ENCODE measurements at places on chromosomes 6 and 20. TPM values are rescaled to one million over a fixed set of nuclear protein-coding genes. Genes with fewer than 3 reads are reported as not detected.

DNA sequence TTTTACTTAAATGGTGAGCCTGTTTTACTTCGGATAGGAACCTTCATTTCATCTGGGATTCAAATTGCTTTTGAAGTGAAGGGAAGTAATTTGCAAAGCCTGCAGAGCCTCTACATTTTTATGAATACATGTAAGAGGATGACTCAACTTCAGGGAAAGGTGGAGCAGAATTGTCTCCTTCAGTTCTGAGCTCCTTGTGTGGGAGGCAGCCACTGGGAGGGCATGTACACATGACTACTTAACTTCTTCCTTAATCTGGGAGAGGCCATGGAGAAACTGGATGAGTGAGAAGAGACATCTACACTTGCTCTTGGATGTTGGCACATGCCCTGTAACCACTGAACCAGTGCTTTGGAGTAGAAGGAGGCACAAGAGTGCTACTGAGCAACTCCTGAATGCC, 145.1 kb upstream of the NRSN1 start:
- no peak for DNase-seq

DNA sequence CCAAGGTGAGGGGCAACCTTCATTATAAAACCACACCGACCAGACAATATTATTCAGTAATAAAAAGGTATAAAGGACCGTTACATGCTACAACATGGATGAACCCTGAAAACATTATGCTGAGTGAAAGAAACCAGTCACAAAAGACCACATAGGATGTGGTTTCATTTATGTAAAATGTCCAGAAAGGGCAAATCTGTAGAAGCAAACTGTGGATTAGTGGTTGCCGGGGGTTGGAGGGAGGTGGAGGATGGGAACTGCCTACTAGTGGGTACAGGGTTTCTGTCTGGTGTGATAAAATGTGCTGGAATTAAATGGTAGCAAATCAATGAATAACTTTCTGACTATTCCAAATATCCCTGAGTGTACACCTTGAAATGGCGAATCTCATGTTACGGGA, 10.2 kb upstream of the PRND start:
- no peak for DNase-seq

DNA sequence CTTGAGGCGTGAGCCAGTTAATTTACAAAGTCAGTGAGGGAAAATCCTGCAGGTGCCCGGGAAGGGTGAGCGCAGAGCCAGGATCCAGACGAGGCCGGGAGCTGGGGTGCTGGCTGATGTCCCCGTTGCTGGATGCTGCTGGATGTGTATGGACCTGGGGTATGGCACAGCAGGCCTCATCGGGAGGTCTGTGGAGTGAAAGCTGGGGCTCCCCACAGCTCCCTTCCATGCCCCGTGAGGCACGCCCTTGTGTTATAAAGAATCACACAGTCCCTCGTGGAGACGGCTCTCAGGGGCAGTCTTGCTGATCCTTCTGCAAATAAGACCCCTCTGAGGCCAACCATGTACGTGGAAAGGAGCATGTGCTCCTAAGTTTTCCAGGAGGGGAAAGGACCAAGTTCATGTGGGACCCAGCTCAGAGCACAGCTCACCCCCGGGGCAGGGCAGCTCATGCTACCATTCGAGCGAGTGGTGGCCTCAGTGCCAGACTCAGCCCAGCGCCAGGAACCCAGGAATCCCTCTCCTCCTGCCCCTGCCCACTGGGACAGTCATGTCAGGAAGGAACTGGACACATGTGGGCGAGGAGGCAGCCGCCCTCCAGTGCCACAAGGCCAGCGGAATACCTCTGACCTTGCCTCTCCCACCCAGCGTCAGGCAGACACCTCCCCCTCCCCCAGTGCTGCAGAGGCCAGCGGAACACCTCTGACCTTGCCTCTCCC, 97.5 kb downstream of the CDH4 start:
- DNase-seq, result no peak

The TGIF2 gene
- 9.3 TPM for total RNA-seq

DNA sequence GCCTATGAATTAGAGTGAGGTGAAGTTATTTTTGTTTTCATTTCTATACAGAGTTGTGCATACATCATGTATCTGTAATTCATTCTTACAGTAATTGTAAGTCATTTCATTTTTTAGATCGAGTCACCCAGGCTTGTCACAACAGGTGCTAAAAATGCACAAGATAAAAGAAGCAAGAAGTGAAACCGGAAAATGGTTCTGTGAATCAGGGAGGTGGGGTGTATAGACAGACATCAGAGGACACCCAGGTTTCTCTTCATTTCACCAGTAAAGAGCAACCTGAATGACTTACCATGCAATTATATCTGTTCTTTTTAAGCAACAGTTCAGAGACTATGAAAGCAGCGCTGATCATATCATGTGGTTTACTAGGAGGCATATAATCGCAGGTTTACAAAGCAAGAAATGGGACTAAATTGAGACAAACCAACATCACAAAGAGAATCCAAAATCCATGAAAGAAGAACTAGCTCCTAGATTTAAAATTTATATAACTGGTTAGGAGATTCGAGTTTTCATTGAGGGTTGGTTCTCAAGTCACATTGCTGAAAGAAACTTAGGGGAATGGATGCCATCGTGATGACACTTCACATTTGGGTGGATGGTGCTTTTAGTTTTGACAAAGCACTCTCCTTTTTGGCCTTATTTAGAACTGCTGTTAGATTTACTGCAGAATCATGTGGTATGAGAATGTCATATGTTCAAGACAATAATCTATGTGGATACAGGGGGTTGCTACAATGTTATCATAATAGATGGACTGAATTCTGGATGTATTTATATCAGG, 27.9 kb upstream of the TBC1D7 start:
- no peak for DNase-seq

The GUCA1A gene
- total RNA-seq, result not detected

DNA sequence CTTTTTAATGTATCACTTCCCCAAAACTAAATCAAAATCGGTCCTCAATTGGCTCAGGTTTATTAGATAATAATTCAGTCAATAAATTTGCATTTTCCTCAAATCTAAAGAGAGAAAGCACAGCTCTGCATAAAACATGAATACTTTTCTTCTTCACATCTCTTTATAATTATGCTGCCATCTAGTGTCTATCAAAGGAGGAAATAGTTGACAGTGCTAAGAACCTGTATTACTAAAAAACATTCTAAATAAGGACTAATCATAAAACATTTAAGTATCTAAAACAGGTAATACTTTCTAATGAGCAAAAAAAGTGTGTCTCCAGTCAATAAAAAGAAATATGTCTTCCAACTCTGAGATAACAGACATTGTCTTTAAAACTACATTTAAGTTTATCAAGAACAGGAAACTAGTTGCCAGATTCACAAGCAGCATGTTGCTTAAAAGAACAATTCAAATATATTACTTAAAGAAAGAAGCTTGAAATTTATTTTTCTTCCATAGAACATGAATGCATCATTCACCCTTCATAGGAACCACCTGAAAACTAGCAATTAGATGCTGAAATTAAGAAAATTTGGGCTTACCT, 56.5 kb upstream of the DST start:
- DNase-seq, result no peak

- peak; percentile 93 for DNase-seq
Measured at GRCh38 chr20:297098-297924, at the start of gene ZCCHC3. Gene ZCCHC3 (plus strand): TSS chr20:297570. CDS start chr20:297587, 17 bp downstream.

GRCh38 chr20:400454-401275, 7.4 kb upstream of the RBCK1 start:
- DNase-seq, result no peak

The SIGLEC1 gene
- total RNA-seq, result 8.8 TPM

The ZC3H12D gene
- total RNA-seq, result 2.2 TPM

The ARG1 gene
- total RNA-seq, result not detected

The CCN6 gene
- total RNA-seq, result not detected

GRCh38 chr20:21520702-21521595, 7.1 kb upstream of the NKX2-2 start:
- no peak for DNase-seq

DNA sequence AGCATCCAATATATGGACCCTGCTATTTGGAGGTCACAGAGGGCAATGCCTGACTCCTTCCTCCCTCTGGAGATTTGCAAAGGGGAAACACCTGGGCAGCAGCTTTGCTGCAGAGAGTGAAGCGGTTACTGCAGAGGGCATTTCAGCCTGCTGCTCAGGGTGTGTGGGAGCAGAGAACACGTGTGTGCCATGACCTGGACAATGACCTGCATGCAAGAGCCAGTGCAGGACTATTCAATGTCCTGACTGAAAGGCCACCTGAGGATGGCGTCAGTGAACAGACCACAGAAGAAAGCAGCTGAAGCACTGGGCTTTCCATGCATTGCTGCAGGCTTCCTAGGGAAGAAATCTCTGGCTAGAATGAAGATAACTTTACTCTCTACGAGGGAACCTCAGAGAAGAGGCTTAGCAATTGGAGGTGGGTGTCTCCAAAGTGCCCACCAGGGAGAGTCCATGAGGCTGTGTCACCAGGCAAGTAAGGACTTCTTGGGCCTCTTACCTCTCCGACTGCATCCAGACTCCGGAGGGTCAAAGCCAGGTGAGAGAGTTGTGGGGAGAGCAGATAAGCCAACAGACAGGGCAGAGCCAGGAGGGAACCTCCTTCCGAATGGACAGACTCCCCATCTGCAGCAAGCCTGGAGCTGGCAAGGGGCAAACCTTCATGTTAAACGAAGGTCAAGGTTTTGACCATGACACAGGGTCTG, 52.9 kb upstream of the PMEPA1 start:
- DNase-seq, result no peak

DNA sequence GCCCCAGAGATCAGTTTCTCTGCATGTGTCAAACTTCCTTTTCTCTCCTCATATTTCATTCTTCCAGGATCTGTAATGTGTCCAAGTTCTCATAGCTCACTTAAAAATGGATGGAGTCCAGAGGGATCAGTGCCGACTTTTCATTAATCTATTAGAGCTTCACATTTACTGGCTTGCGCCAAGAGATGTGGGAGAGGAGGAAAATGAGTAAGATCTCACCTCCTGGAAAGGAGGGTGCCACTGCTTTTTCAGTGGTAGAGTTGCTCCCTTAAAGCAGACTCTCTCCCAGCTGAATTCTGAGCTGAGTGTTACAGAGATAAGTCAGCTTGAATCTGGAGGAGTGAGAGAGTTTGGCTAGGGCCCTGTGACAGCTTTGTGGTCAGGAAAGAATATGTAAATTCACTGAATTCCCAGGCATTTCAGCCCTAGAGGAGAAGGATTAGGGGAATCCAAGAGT, 175.9 kb downstream of the SOX4 start:
- DNase-seq, result no peak

The CFB gene
- 9.6 TPM for total RNA-seq

- no peak for DNase-seq
Measured at GRCh38 chr6:22970004-22970403, 400.6 kb downstream of the HDGFL1 start.

- no peak for DNase-seq
Measured at GRCh38 chr6:38876475-38876874, 161.4 kb downstream of the DNAH8 start.

The ID4 gene
- 27.7 TPM for total RNA-seq

GRCh38 chr20:15834857-15835256, 738.4 kb downstream of the KIF16B start:
- DNase-seq, result no peak
